ENCODE measurements at places on chromosomes 2 and 18.

DNA sequence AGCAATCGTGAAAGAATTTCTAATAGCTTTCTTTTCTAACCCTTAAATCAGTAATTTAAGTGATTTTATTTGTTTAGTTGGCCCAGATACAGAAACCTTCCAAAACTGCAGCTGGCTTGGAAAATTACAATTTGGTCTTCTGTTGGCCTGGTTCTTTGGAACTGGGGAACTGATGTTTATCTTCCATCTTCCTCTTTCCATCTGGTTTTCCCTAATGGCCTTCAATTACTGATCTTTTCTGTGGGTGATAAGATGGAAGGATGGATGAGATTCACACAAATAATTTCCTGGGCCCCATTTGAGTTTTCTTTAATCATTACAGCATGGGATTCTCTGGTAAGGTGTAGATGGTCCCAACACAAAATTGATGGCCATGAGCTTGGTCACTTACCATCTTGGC lies 106.5 kb upstream of the CHRNA1 start:
- DNase-seq = no peak

- no peak for DNase-seq
Observed at GRCh38 chr2:60376252-60376651, 177.2 kb downstream of the BCL11A start.

DNA sequence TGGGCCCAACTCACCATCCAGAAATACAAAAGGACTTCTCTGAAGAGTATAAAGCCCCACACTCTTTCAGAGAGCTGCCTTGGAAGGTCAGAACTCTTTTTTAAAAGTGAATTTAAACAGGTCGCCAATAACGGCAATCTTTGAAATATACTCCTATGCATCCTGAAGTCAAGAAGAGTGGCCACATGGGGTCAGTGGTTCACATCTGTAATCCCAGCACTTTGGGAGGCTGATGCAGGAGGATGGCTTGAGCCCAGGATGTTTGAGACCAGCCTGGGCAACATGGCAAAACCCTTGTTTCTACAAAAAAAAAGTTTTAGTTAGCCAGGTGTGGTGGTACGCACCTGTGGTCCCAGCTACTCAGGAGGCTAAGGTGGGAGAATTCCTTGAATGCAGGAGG lies 68.1 kb upstream of the FZD7 start:
- no peak for DNase-seq

GRCh38 chr2:460861-461260 lies 173.0 kb upstream of the ALKAL2 start:
- DNase-seq = no peak

- DNase-seq = no peak
Observed at GRCh38 chr2:186966015-186966414, 117.0 kb upstream of the ZSWIM2 start.

GRCh38 chr2:234629596-234629995 lies 132.7 kb upstream of the ARL4C start:
- DNase-seq = no peak

GRCh38 chr2:29164091-29164846 lies 49.1 kb downstream of the CLIP4 start:
- DNase-seq = no peak
